ENCODE measurements at places on chromosomes 16 and 17. TPM values are rescaled to one million over a fixed set of nuclear protein-coding genes. Genes with fewer than 3 reads are reported as not detected.

FAM20A gene
- total RNA-seq, result 15.8 TPM

BAIAP3 gene
- 0.11 TPM for total RNA-seq

BOLA2 gene
- total RNA-seq, result 11.7 TPM

C16orf92 gene
- total RNA-seq, result not detected

TNP2 gene
- total RNA-seq, result not detected

BRIP1 gene
- 6.3 TPM for total RNA-seq

RND2 gene
- total RNA-seq, result 0.78 TPM

MYH2 gene
- not detected for total RNA-seq

SYCE1L gene
- total RNA-seq, result not detected

C1QTNF1 gene
- total RNA-seq, result 39.5 TPM

HBM gene
- total RNA-seq, result not detected

SBK1 gene
- not detected for total RNA-seq

MLYCD gene
- total RNA-seq, result 5.6 TPM

MT4 gene
- total RNA-seq, result not detected

SLFN12L gene
- total RNA-seq, result not detected

CA5A gene
- not detected for total RNA-seq

CRYBA1 gene
- not detected for total RNA-seq

MMP28 gene
- total RNA-seq, result 0.26 TPM

HOXB4 gene
- not detected for total RNA-seq

C17orf100 gene
- total RNA-seq, result 0.43 TPM

VPS35 gene
- 159 TPM for total RNA-seq

HBA1 gene
- total RNA-seq, result not detected

CEMP1 gene
- total RNA-seq, result not detected

MMP2 gene
- total RNA-seq, result 362 TPM

OMG gene
- total RNA-seq, result not detected

VAT1L gene
- under 0.01 TPM for total RNA-seq

CACNG5 gene
- total RNA-seq, result not detected

CLEC18B gene
- not detected for total RNA-seq

CMTM2 gene
- total RNA-seq, result not detected

CACNG4 gene
- not detected for total RNA-seq

RDM1 gene
- 0.32 TPM for total RNA-seq

KRT32 gene
- not detected for total RNA-seq

CCDC78 gene
- 0.97 TPM for total RNA-seq

PTGES3L gene
- total RNA-seq, result 0.11 TPM

HOXB2 gene
- 0.97 TPM for total RNA-seq

TMEM98 gene
- total RNA-seq, result 121 TPM

TBX21 gene
- not detected for total RNA-seq

CD300LB gene
- total RNA-seq, result not detected

SLC47A2 gene
- 0.39 TPM for total RNA-seq

PRDM7 gene
- not detected for total RNA-seq

ANKRD40CL gene
- total RNA-seq, result not detected

TNFRSF17 gene
- not detected for total RNA-seq

PNMT gene
- not detected for total RNA-seq

PRAC2 gene
- not detected for total RNA-seq

TMEM238L gene
- total RNA-seq, result not detected

QRICH2 gene
- total RNA-seq, result 2.3 TPM

PSMC5 gene
- total RNA-seq, result 74.1 TPM

MLX gene
- 32.2 TPM for total RNA-seq

WFDC1 gene
- 0.43 TPM for total RNA-seq

LRRC37A2 gene
- total RNA-seq, result 5.0 TPM

PDILT gene
- not detected for total RNA-seq

MYADML2 gene
- not detected for total RNA-seq

FZD2 gene
- 0.91 TPM for total RNA-seq

C17orf58 gene
- total RNA-seq, result 12.3 TPM

UMOD gene
- total RNA-seq, result not detected

ACD gene
- total RNA-seq, result 13.2 TPM

UTS2R gene
- not detected for total RNA-seq

ZKSCAN2 gene
- total RNA-seq, result 6.3 TPM

Data from articular chondrocyte of knee joint (primary cell).